ENCODE measurements at places on chromosomes 5 and 9. TPM values are rescaled to one million over a fixed set of nuclear protein-coding genes. Genes with fewer than 3 reads are reported as not detected.

The EIF4EBP3 gene
- 5.8 TPM for total RNA-seq

The GALNT12 gene
- 9.4 TPM for total RNA-seq

The IFNA13 gene
- not detected for total RNA-seq

The PRR7 gene
- total RNA-seq: 21.6 TPM

The GPR151 gene
- not detected for total RNA-seq

The C9orf153 gene
- 0.63 TPM for total RNA-seq

The PCDHGA5 gene
- total RNA-seq: 0.20 TPM

The PCDHA1 gene
- total RNA-seq: not detected

The C6 gene
- not detected for total RNA-seq

The PROB1 gene
- 0.91 TPM for total RNA-seq

The TTC1 gene
- 34.9 TPM for total RNA-seq

The GLRA1 gene
- total RNA-seq: not detected

The AHRR gene
- total RNA-seq: 1.2 TPM
